Memory B cell (primary cell): ENCODE measurements at places on chromosomes 6 and 20.

GRCh38 chr6:109139109-109139508 is 43.8 kb downstream of the CEP57L1 start:
- H3K27ac ChIP-seq, result no peak overlapping the region
- no peak for DNase-seq
- peaks cover 2% of the 10 kb centered on the region for H3K4me1 ChIP-seq
- no peaks in the 10 kb centered on the region for H3K27me3 ChIP-seq
- peaks cover 8% of the 10 kb centered on the region for H3K36me3 ChIP-seq

DNA sequence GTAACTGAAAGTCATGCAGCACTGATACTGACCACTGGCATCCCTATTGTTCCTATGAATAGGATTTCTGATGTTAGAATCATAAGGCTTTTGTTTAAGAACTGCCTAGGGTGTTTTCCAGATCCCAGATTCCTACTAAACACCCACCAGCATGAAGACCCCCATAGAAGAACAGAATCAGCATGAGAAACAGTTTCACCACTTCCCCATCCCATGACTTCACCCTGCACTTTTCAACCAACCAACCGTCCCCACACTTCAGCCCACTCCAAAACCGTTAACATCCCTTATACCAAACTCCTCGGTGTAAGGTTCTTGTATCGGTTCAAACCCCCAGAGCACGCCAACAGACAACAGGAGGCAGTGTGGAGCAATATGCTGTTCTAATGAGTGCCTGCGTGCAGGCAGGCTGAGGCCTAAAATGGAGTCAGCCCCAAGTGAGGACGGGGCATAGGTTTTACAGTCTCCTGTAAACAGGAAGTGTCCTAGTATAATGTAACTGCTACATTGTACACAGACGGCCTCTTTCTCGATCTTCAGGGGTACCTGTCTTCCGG is 11.4 kb upstream of the SSTR4 start:
- H3K27ac ChIP-seq, result no peak overlapping the region
- H3K4me1 ChIP-seq, result no peaks in the 10 kb centered on the region
- DNase-seq, result no peak
- no peak overlapping the region for H3K4me3 ChIP-seq

- no peak overlapping the region for H3K27ac ChIP-seq
- H3K4me3 ChIP-seq, result no peak overlapping the region
- DNase-seq, result no peak
- peaks cover 12% of the 10 kb centered on the region for H3K27me3 ChIP-seq
- H3K4me1 ChIP-seq, result no peaks in the 10 kb centered on the region
Observed at GRCh38 chr20:31496761-31497295, 17.4 kb upstream of the HM13 start.

GRCh38 chr6:156884306-156884705 is 107.1 kb downstream of the ARID1B start:
- H3K27me3 ChIP-seq, result no peaks in the 10 kb centered on the region
- H3K27ac ChIP-seq, result peak overlapping the region; percentile 79
- DNase-seq, result no peak
- peaks cover 49% of the 10 kb centered on the region for H3K4me1 ChIP-seq
- no peak overlapping the region for H3K4me3 ChIP-seq

DNA sequence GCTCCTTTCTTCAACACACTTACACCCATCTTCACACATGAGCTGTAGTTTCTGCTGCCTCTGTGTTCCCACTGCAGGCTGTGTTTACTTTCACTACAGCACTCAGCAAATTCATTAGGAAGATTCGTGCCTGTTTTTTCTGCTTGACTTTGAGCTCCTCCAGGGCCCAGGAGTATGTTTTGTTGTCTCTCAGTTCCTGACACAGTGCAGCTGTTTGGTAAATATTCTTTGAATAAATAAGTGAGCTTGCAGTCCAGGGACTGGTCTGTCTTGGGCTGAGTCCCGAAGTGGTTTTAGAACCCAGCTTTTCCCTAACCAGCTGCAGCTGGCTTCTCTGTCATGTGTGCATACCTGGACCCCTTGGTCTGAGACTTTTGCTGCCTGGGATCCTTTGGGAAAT is 46.6 kb upstream of the CCN6 start:
- no peak overlapping the region for H3K4me3 ChIP-seq
- no peak for DNase-seq
- no peaks in the 10 kb centered on the region for H3K4me1 ChIP-seq
- peaks cover 3% of the 10 kb centered on the region for H3K27me3 ChIP-seq

DNA sequence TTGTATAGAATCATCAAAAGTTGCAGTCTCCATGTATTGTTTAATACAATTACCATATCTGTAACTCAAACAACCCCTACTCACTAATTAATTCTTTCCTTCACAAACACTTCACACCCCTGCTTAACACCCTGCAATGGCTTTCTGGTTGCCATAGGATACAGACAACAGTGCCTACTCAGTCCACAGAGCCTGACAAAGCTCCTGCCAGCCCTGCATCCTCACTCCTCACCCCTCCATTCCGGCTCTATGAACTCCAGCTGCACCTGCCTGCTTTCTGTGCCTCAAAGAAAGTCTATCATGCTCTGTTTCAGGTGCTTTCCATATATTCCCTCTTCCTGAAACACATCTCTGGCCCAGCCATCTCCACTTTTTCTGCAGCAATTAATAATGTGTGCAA is 253.4 kb downstream of the HACE1 start:
- no peaks in the 10 kb centered on the region for H3K4me1 ChIP-seq
- H3K27ac ChIP-seq, result no peak overlapping the region
- no peaks in the 10 kb centered on the region for H3K36me3 ChIP-seq
- DNase-seq, result no peak
- peaks cover under 1% of the 10 kb centered on the region for H3K27me3 ChIP-seq

DNA sequence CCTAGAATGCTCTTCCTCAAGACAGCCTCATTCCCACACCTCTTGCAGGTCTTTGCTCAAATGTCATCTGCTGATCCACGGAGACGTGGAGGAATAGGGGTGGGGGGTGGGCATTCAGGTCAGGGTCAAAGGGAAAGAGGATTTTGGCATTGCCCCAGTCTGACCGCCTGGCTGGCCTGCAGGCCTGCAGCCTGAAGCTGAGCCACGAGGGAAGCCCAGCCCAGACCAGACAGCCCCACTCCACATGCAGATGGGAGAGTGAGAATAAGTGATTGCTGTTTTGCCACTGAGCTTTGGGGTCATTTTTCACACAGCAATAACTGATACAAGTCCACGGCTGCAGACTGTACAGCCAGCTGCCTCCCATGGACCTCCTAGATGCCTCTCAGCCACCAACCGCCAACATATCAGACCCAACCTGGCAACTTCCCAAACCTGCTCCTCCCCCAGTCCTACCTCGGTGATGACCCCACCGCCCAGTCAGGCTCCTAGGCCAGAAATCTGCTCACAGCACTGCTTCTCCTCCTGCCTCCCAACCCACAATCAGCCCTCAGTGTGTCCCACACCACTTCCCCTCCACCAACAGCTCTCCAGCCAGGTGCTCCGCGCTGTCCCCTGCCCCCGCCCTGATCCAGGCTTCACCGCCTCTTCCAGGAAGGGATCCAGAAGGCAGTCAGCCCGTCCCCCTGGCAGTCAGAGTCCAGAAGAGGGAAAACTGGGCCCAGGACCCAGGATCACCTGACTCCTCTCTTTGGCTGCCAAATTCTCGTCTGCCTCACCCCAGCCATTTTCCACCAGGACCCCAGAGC is 14.0 kb downstream of the KIAA1755 start:
- peaks cover 5% of the 10 kb centered on the region for H3K4me1 ChIP-seq
- no peak overlapping the region for H3K27ac ChIP-seq

- no peak overlapping the region for H3K27ac ChIP-seq
- H3K4me3 ChIP-seq, result peak overlapping the region; percentile 38
- DNase-seq, result peak; percentile 68
- H3K36me3 ChIP-seq, result no peaks in the 10 kb centered on the region
- peaks cover 6% of the 10 kb centered on the region for H3K27me3 ChIP-seq
- peaks cover 6% of the 10 kb centered on the region for H3K4me1 ChIP-seq
Observed at GRCh38 chr20:39048000-39048696, 86.0 kb downstream of the DHX35 start.

DNA sequence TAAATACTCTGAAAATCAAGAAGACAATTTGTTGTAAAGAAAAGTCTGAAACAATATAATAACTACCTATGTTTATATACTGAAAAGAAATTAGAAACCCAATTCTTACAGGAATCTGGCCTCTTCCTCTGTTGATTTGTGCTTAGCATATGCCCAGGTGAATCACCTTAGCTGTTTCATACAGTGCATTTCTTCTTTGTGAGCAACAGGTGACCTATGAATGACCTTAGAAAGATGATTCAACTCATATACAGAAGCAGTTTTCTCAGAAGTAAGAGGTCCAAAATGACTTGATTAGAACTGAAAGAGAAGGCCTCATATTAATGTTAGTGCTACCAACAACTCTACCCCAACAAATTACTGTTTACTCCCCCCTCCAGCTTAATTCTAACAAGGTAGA is 419.5 kb upstream of the ID4 start:
- no peak for DNase-seq
- H3K4me3 ChIP-seq, result no peak overlapping the region
- no peak overlapping the region for H3K27ac ChIP-seq
- H3K27me3 ChIP-seq, result no peaks in the 10 kb centered on the region

GRCh38 chr20:57882451-57883161 is 172.8 kb upstream of the PMEPA1 start:
- DNase-seq, result no peak
- peaks cover 5% of the 10 kb centered on the region for H3K4me1 ChIP-seq
- H3K4me3 ChIP-seq, result no peak overlapping the region

- H3K27me3 ChIP-seq, result no peaks in the 10 kb centered on the region
- H3K4me3 ChIP-seq, result no peak overlapping the region
- H3K27ac ChIP-seq, result peak overlapping the region; percentile 26
Observed at GRCh38 chr6:52560462-52560861, 16.4 kb downstream of the TRAM2 start.

DNA sequence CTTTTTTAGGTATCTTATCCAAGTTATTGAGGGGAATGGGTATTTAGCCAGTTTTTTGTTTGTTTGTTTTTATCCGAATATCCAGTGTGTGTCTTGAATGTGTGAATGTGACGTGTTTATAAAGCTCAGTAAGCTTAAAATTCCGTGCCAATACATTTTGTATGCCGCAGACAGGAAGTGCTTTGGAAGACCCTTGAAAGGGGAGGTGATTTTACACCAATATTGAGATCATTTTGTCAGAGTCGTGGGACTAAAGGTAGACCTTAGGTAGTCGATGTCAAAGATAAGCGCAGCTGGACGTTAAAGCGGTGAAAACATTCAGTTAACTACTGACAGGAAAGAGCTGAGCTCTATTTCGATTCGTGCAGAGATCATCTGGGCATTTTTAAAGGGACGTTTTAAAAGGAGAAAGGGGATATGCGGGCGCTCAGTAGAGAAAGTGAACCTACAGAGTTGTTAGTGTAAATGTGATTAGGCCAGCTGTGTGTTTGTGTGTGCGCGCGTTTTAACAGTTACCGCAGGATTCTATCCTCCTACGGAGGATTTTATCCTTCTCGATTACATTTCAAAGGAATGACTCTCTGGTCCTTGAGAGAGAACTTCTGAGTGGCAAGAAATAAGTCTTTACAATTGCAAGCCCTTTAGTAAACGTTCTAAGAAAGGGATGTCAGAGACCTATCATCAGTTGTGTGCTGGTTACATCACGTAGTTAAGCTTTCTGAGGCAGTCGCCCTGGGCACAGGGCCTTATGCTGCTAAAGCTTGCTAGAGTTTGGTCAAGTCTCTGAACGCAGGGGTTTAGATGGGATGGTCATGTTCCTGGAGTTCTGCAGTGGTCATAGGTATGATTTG is 625 bp upstream of the ECHDC1 start:
- H3K27ac ChIP-seq, result no peak overlapping the region
- H3K27me3 ChIP-seq, result no peaks in the 10 kb centered on the region
- H3K4me1 ChIP-seq, result peaks cover 14% of the 10 kb centered on the region
- DNase-seq, result no peak

- peaks cover 9% of the 10 kb centered on the region for H3K27me3 ChIP-seq
- no peak overlapping the region for H3K4me3 ChIP-seq
Observed at GRCh38 chr6:40506954-40507353, 80.2 kb downstream of the LRFN2 start.
